ENCODE measurements at places on chromosomes 3 and 15.

DNA sequence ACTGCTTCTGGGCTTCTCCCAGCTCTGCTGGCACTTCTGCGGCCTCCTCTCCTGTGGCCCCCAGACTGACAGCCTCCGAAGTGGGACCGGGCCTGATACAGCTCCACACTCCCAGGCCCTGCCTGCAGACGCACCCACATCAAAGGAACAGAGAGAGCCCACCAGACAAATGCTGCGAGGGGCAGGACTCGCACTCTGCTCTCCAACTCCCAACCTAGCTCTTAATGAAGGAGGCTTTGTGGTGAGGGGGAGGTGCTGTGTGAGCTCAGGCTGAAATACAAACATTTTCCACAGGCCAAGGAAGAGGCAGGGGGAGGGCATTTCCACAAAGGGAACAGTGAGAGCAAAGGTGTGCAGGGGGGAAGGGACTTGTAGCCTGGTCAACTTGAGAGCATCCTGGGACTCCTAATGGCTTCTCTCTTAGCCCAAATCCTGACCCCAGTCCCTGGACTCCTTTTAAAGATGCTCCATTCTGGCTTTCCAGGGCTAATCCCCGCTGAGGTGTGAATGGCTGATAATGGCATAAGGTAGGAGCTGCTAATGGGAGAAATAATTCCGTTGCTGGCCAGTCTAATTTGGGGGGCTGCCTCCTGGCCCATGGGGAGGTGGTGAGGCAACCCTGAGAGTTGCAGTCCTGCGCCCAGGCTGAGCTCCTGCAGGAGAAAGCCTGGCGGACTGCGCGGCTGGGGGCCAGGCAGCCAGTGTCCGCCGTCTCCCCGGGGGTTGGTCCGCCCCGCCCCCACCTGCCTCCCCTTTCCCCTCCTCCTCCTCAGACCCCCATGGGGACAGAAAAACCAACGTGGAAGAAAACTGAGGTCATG, 9.6 kb downstream of the LINGO1 start:
- DNase-seq = no peak

DNA sequence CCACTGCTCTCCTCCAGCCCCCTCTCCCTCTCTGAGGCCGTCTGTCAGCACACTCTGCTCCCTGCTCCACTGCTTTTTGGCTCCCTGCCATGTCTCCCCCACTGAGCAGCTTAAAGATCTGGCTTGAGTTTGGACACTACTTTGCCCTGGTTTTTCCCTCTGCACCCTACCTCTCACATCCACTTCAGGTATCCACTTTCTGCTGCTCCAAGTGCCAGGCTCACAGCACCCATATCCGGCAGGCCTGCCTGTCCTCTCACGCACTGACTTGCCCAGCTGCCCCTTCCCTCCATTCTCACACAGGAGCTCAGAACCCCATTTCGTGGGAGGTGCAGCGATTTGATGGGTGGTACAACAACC, 3.7 kb downstream of the DUOX1 start:
- DNase-seq = no peak

DNA sequence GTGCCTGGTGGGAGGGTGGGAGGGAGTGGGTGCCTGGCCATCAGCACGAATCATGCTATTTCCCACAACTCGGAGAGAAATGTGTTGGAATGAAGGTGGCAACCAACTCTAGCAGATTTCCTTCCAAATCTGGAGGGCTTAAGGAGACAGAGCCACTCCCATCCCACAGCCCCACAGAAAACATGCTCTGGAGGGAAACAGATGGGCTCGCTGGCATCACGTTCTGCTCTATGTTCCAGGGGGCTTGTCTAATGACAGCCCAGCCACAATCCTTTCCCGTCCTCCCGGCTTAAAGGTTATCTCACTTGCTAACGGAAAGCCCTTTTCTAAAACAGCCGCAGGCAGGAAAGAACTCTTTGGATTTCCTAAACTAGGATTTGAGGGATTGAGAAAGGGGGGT, 65.3 kb downstream of the ADAMTS17 start:
- no peak for DNase-seq

GRCh38 chr3:116264546-116265319, 180.6 kb downstream of the LSAMP start:
- DNase-seq = no peak

DNA sequence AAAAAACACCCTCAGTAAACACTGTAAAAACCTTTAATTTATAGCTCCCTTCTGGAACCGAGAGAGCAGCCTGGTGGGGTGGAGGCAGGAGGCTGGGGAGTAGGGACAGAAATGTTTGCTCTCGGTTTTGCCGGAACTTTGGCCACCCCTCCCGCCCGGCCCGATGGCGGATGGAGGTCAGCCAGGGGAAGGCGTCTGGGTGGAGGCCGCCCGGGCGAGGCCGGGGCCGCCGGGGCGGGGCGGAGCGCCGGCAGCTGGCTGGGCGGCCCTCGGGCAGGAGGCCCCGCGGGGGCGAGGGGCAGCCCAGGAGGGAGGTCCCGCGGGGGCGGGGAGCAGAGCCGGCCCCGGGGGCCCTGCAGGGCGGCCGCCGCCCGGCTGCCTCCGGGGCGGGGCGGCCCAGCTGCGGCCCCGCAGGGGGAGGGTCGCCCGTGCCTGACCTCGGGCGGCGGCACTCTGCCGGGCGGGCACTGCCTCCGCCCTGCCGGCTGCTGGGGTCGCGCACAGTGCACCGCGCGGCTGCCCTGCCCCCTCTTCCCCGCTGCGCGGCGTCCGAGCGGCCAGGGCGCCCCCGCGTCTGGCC, 829 bp upstream of the SKIL start:
- DNase-seq = peak; percentile 66
